SK-N-SH (cell line): ENCODE measurements at places on chromosomes 6 and 20. TPM values are rescaled to one million over a fixed set of nuclear protein-coding genes. Genes with fewer than 3 reads are reported as not detected.
A peak's percentile ranks its signal among the peaks of the same experiment; 100 is the strongest.

The LIN28B gene
- 0.67 and 0.91 TPM in 2 replicates for polyA plus RNA-seq

The SLC35D3 gene
- polyA plus RNA-seq, result 0.05 and 0.16 TPM in 2 replicates

DNA sequence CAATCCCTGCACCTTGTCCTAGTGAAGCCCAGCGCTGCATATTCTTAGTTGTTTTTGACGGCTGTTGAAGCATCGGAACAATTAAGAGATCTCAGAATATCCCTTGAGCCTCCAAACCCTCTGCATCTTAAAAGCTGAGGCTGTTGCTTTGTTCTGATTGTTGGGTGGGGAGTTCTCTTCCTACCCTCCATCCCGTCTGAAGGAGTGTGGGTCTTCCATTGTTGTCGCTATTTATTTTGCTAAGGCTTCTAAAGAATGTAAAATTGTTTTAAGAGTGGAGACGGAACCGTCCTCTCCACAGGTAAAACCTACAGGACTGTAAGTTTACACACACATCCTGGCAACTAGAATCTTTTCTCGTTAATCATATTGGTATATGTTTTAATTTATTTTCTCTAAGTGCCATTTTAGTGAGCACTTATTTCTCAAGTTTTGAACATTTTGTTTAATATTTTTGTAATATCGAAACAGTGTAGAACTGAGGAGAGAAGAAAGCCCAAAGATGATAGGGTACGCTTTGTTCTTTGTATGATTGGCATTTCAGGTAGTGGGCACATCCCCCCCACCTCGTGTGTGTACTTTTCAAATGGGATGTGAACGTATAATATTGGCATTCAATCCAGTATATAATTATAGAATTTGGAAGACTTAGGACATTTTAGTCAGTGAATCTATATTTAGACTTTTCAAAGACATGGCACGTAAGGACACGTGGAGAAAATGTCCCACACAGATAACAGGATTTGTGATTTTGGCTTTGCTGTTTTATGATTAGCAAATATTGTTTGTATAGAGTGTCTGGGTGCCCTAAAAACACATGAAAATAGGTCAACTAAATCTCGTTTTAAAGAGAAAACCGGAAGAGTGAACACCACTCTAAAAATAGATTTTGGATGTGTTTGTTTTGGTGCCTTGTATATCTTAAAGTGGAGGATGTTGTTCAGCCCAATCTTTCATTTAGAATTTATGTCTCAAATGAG lies 1.3 kb downstream of the RNF146 start:
- H3K27ac ChIP-seq, result peak overlapping the region; percentile 91
- no peaks in the 10 kb centered on the region for H3K27me3 ChIP-seq
- H3K4me1 ChIP-seq, result no peaks in the 10 kb centered on the region; the same call in 1 of the 2 replicates
- peak; percentile 27 for DNase-seq
- H3K4me3 ChIP-seq, result peak overlapping the region; percentile 71

GRCh38 chr6:110512991-110513390 lies 36.6 kb upstream of the SLC22A16 start:
- H3K27ac ChIP-seq, result no peak overlapping the region
- H3K36me3 ChIP-seq, result no peaks in the 10 kb centered on the region
- peaks cover 10% of the 10 kb centered on the region; the same call in 1 of the 2 replicates for H3K4me1 ChIP-seq
- H3K27me3 ChIP-seq, result no peaks in the 10 kb centered on the region
- no peak for DNase-seq
